ENCODE measurements at places on chromosomes 3 and 15.

DNA sequence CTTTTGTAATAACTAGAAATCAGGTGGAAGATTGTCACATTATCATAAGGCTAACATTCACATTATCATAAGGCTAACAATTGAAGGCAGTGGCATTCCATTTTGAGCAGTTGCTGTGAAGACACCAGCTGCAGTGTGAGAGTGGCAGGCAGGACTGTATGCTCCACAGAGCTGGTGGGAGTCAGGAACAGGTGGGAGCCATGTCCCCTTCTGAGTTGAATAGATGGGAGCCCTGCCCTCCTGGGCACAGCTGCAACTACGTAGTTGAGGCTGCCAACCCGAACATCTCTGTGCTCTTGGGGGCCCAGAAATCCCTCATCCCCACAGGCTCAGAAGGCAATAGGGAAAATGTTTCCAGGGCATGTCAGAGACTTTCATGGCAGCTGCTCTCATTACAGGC lies 1627.6 kb downstream of the SI start:
- DNase-seq = no peak

- DNase-seq = no peak
These were observed at the start of gene CYP1A1 for GRCh38 chr15:74725225-74725774. Gene CYP1A1 (minus strand): TSS chr15:74725528. CDS start chr15:74723097, 2,431 bp downstream.

DNA sequence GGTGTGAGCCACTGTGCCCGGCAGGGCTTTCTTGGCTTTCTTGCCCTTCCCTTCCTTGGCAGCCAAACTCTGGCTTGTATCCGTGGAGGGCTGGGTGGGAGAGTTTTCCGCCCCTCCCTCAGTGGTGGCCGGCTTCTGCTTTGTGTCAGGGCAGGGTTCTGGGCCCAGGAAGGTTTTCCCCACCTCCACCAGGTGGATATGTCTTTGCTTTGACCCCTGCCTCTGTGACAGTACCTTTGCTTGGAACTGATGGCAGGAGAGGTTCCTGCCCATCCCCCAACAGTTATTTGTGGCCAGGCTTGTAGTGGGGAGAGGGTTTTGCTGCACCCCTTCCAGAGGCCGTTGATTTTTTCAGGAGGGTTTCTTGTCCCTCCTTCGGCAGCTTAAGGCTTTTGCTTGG lies 24.3 kb downstream of the CSPG5 start:
- DNase-seq = no peak

DNA sequence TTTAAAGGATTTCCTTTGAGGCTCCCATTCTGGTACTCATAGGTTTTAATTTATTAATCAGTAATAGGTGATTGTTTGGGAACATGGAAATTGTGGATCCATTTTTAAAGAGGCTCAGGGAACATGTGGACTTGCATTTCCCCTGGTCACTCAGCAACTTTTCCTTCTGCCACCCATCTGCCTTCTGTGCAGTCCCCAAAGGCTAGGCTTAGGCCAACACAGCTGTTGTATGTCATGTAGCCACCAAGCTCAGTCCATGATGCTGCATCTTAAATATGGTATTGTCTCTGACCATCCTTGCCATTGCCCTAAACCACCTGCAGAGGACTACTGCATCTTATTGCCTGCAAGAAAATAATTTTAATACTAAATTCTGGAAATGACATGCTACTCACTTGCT lies 416.7 kb upstream of the SEMA6D start:
- no peak for DNase-seq
